ENCODE measurements at places on chromosomes 3 and 15. TPM values are rescaled to one million over a fixed set of nuclear protein-coding genes. Genes with fewer than 3 reads are reported as not detected.
A peak's percentile ranks its signal among the peaks of the same experiment; 100 is the strongest.

Gene PAK6
- not detected for total RNA-seq

Gene SFMBT1
- 19.4 TPM for total RNA-seq

GRCh38 chr3:169841171-169841570 lies 28.5 kb upstream of the LRRC34 start:
- no peak for DNase-seq

DNA sequence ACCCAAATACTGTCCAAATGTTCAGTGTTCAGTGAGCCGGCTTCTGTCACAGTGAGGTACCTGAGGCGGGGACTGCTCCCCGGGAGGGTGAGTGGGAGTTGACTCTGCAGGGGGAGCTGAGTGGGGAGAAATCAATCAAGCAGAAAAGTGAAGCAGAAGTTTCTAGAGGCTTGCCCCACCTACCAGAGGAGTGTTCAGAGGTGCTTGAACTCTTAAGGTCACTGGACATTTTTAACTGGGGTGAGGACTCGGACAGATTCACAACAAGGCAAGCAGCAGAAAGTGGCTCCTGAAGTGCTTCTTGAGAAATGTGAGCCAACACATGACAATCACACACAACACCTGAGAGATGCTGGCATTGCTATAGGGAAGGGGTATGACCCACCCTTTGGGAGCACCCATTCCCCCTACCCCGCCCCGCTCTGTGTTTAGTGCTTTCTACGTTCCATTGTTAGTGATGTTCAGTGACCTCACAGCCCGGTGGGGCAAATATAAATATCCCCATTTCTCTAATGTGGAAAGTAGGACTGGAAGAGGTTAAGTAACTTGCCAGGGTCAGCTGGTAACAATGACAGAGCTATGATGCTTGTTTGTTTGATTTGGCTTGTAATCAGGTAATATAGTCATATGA lies 48.6 kb upstream of the AKAP13 start:
- no peak for DNase-seq

DNA sequence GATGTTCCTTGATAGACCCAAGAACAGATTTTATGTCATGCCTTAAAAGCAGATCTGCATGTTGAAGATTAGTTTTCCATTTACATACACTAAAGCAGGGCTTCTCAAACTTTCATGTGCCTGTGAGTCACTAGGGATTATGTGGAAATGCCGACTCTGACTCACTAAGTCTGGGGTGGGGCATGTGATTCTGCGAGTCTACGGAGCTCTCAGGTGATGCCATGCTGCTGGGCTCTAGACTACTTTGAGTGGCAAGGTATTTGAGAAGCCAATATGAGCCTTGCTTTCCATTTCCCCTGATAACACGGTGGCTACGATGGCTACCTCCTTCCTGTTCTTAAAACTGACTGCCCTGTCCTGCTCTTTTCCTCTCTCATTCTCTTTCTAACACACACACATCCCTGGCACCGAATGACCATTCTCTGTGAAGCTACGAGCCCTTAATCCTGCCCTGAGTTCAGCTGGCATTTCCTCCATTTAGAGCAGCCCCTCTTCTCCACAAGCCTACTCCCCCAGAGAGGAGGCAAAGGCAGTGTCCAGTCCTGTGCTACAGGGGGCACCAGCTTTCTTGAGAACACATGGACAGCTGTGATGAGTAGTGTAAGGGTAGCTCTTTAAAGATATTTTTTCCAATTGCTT lies 39.7 kb upstream of the PYGO1 start:
- peak; percentile 95 for DNase-seq

Gene CXCR6
- total RNA-seq = not detected

GRCh38 chr3:111944372-111944771 lies 34.5 kb upstream of the ABHD10 start:
- no peak for DNase-seq

Gene PFKFB4
- 44.7 TPM for total RNA-seq

- no peak for DNase-seq
Measured at GRCh38 chr15:43879386-43880355, 52.9 kb downstream of the WDR76 start.

DNA sequence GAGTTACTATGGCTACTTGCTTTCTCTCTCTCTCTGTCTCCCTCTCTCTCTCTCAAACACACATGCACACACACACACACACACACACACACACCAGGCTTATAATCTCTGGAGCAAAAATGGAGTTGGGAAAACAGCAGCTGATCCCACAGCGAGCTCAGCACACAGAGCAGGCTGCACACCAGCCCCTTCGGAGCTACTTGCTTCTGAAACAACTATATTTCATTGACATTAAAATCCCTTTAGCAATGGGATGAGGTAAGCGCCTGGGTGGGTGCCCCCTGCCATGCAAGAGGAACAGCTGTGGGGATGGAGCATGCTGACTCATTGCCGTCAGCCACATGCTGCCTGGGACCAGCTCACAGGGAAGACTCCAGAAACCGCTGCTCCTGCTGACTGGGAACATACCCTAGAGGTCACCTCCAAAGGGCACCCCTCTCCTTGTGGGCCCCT lies 45.7 kb downstream of the B3GNT5 start:
- DNase-seq = no peak

Gene CYP11A1
- not detected for total RNA-seq

DNA sequence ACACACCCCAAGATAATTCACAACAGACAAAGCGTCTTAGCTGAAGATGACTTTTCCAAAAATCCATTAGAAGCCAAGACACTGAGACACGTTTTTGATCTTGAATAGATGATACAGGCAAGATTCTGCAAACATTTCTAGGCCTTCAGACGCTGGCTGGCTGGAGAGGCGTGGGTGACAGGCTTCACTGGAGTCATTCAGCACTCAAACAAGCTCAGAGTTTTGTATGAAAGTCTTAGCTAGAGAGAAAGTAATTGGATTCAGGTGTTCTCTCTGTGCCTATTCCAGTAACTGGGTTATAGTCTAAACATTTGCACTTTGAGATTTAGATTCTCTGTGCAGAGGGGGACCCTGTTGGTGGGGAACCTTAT lies 147.7 kb upstream of the BHLHE40 start:
- DNase-seq = no peak

DNA sequence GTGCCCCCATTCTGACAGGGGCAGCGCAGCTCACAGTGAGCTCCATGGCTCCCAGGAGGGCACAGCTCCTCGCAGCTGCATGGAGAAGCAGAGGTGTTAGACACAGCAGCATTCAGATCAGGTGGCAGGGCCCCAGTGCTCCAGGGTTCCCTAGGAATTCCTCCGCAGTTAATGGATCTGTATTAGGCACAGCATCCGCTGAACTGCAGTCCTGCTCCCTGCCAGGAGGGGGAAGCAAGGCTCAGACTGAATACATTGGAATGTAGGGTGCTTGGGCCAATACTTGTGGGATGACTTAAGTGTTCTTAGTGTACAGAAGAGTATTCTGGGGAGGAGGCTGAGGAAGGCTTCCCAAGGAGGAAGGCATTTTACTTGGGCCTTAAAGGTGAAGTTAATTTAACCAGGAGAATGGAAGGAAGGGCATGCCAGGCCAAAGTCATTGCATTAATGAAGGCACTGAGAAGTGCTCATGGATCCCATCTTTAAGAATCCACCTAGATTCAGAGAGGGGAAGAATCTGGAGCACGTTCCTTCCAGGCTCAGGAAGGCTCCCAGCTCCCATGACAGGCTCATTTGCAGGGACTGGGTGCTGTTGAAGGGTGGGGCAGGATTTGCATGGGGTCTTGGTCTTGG lies 111.6 kb downstream of the RAB11A start:
- peak; percentile 74 for DNase-seq

Gene PATL2
- total RNA-seq = 0.21 TPM

Gene PIAS1
- total RNA-seq = 23.0 TPM

Gene CACNA2D2
- 0.80 TPM for total RNA-seq

GRCh38 chr3:182711261-182711683 lies 82.0 kb upstream of the ATP11B start:
- no peak for DNase-seq

DNA sequence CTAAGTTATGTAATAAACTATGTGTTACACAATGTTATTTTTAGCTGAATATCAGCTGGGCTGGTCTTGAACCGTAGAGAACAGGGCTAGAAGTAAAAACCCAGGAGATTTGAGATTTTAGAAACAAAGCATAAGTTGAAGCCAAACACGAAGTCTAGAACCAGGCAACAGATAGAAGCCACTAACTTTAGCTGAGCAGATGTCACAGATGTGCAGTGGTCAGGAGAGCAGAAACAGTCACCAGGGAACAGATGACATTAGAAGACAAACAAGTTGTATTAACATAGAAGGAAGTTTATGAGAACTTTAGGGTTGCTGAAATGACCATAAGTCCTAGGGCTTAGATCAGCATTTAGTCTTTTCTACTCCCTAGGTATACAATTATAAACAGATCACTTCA lies 731.0 kb downstream of the ZNF385D start:
- DNase-seq = no peak

Gene SLC7A14
- total RNA-seq = not detected

Gene IMPG2
- total RNA-seq = 0.03 TPM

DNA sequence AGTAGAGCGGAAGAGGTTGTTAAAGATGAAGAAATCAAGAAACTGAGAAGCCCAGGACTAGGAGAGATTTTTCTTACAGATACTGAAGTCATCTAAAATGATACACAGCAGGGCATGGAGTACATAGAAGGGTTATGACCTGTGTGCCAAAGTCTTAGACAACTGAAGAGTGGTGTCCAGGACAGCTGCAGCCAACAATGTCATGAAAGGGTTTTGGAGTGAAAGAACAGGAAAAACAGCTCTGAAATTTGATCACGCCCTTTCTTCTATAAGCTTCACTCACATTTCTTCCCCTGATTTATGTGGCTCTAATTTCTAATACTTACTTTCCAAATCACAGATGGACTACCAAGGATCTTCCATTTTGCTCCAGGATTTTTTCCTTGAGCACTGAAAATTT lies 3.0 kb downstream of the CFAP20DC start:
- no peak for DNase-seq

GRCh38 chr3:29382409-29382808 lies 101.5 kb downstream of the RBMS3 start:
- DNase-seq = no peak

GRCh38 chr3:195071011-195071728 lies 199.8 kb downstream of the XXYLT1 start:
- DNase-seq = no peak

- DNase-seq = no peak
Measured at GRCh38 chr15:70375006-70375431, 277.3 kb upstream of the TLE3 start.

DNA sequence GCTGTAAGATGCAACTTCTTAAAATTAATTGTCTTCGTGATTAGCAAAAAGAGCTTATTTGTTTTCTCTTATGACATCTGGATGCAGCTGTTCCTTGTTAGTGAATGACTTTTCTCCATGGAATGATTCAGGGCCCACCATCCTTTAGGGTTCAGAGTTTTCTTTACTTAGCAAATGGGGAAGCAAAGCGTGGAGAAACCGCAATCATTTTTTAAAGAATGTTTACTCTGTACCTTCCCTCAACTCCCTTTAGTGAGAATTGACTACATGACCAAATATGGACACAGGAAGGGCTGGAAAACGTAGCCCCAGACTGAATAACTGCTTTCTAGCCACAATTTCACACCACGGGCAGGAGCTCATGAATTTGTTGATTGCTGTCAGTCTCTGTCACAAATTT lies 130.1 kb downstream of the EDEM1 start:
- DNase-seq = no peak

Gene IGSF11
- total RNA-seq = 66.5 TPM

Gene DUOXA2
- not detected for total RNA-seq

DNA sequence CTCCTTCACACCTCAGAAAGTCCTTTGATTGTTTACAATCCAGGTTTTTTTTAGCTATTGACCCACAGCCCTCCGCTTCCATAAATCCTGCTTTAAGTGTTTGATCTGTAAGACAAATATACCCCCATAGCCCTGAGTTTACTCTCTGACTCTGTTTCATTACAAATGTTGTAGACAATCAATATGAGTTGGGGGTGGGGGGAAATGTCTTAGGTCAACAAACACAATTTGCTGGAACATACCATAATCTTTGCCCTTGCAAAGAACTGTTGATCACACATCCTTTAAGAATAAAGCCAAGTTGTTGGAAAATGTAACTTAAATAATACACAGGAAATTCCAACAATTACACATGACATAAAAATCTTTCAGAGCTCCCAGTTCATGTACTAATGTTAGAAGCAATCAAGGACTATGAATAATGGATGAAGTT lies 301.8 kb upstream of the SEMA6D start:
- no peak for DNase-seq

GRCh38 chr3:157318639-157319288 lies 117.9 kb upstream of the PTX3 start:
- no peak for DNase-seq

Gene CRYGS
- 1.6 TPM for total RNA-seq

DNA sequence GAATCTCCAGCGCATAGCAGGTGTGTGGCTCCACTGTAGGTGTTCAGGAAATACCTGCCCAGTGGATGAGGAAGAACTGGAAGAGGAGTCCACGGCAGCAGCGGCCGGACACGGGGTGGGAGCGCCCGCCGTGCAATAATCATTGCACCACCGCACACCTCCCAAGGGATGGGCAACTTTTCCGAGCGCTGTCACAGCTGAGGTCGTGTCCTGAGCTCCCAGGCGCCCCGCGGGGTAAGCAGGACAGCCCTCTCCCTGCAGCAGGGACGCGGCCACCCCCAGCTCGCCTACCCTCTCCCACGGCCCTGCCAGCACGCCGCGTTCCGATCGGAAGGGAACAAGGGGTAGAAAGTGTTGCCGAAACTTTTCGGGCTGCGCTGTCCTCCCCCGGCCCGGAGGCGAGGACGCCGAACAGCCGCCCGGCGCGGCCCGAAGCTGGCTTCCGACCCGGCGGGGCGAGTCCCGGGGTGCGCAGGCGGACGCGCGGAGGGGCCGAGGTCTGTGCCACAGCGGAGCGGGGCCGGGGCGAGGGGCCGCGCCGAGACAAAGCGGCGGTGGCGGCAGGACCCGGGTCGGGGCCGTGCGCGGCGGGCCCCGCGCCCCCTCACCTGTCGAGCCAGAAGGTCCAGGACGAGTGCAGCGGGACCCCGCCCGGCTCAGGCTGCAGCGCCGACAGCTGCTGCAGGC lies 475 bp downstream of the EIF4E3 start:
- peak; percentile 9 for DNase-seq

DNA sequence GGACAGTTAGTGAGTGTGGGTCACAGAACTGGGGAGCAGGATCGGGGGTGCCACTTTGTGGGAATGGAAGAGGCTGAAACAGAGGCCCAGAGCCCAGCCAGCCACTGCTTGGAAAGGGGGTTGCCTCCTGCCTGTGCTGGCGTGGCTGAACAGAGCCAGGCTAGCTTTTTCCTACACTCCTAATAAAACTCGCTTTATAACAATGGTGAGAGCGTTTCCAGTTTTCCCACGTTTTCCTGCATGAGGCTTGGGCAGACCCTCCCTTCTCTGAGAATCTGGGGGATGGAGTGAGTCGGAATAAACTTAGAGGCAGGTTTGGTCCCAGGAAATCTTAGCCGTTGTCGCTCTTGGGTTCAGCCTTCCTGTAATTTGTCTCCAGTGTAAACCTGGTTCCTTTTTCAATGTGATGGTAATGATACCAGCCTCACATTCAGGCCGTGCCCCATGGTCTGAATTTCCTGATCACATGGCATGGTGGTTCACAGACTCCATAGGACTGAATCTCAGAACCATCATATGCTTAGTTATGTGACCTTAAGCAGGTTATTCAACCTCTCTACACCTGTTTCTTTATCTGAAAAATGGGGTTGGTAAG lies 6.5 kb upstream of the FGD5 start:
- no peak for DNase-seq
